ENCODE measurements at places on chromosomes 3 and 15.
A peak's percentile ranks its signal among the peaks of the same experiment; 100 is the strongest.

DNA sequence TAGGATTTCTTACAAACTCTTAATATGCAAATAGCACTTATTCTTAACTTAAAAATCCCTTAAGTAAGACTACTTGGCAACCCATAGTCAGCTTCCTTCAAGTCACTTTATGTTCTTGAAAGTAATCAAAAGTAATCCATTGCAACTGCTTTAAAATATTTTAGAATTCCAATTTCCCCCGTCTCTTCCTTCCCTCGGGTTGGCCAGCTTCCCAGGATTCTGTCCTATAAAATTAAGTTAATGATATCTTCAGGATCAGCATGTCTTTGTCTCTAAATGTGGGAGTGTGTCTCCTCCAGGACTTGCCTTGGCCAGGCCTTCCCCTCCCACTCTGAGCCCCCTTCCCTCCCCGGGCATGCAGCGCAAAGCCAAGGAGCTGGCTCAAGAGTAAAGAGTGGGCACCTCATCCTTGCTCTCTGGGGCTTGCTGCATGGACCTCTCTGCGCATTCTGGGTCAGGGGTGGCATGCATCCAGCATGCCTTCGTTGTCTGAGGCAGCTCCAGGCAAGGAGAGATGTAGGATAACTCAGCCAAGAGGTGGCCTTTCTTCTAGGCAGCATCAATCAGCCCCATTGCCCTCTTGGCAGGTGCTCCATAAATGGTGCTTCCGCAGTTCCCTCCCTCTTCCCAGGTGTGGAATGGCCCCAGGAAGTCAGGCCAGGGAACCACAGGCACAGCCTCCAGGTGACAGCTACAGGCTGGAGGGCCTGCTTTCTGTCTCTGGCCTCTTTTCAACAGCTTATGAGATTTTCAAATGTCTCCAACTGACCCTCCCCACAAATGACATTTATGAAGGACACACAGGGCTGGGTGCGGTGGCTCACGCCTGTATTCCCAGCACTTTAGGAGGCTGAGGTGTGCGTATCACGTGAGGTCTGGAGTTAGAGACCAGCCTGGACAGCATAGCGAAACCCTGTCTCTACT lies 108.7 kb upstream of the ALDH1A3 start:
- peak; percentile 36 for DNase-seq

- DNase-seq: no peak
Measured at GRCh38 chr3:85482213-85482490, 523.4 kb downstream of the CADM2 start.

GRCh38 chr3:73667889-73668288 lies 43.1 kb upstream of the PDZRN3 start:
- DNase-seq: no peak

DNA sequence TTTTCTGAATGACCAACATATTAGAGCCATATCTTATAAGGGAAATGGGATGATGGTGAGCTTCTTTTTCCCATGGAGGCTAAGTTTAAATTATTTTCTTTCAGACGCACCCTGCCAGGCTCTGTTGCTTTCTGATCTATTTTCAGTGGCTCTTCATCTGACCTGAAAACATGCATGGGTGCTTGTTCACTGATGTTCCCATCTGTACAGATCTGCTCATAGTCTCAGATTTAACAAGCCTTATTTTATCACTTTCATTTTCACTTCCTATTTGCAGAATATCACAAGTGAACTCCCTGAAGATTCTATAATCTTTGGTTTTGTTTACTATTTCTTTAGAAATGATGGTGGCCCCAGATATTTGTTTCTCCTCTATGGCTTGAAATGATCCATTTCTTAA lies 31.1 kb upstream of the SUCLG2 start:
- DNase-seq: no peak

DNA sequence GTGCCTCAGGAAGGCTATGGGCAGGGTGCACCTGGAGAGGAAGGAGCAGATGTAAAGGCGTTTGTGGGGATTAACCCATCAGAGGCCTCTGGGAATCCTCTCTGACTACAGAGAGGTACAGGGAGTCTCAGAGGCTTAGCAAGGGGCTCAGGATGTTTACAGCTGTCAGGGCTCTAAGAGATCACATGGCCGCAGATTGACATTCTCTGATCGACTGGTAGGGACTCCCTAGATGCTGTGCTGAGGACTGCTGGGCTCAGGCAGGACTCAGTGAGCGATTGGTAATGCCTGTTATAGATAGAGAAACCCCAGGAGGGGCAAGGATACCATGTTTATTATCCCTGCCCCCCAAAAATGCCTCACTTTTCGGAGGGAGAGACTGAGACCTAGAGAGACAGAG lies 103.5 kb downstream of the CORO2B start:
- DNase-seq: no peak

DNA sequence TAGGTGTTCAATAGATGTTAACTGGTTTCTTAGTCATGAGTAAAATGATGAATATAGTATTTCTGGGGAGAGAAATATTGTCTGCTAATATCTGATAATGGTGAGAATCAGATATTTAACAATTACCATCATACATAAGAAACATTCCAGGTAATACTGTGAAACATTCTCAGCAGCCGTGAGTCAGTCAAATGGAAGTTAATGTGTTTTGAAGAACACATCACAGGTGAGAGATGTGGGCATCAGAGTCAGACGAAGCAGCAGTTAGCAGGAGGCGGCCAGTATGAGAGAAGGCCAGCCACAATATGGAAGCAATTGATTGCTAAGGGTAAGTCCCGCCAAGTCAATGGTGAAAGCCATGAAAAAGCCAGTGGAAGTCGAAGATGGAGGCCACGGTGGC lies 1035.9 kb downstream of the TUSC7 start:
- DNase-seq: no peak

- DNase-seq: no peak
Measured at GRCh38 chr3:99430348-99431134, 207.9 kb upstream of the COL8A1 start.

DNA sequence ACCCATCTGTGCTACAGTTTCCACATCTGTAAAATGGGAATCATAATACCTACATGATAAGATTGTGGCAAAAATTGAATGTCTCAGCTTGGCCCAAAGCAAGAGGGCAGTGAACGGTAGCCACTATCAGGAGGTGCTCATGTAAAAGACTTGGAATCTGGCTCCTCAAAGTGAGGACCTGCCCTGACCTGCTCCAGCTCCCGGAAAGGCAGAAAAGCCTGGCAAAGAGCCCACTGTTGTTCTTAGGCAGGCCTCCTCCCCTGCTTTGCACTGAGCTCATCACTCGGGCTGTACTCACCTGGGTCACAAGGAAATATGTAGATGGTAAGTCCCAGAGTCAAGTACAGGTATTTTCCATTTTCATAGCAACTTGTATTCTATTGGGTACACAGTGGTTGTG lies 250.7 kb upstream of the TBL1XR1 start:
- DNase-seq: no peak

- DNase-seq: no peak
Measured at GRCh38 chr3:156553705-156554356, 1.1 kb downstream of the SSR3 start.

- no peak for DNase-seq
Measured at GRCh38 chr15:64151727-64152506, at the start of gene SNX22. TSS of gene SNX22 (plus strand) at chr15:64151731. CDS start at chr15:64151776, 45 bp downstream.

DNA sequence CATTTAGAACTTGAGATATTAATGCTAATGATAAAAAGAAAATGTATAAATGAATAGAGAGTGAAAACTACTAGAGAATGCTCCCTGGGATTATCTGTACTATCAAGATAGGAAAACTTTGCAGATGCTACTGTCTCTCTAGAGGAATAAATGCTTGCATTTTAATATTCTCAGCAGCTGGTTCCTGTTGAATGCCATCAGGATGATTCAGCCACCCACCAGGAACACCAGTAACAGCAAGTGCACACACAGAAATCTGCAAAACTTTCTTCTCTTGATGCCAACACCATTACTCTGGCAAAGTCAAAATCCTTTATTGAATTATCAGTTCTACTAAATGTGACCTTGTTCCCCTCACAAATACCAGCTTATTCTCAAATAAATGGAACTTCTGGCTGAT lies 148.4 kb downstream of the TIGIT start:
- no peak for DNase-seq

- no peak for DNase-seq
Measured at GRCh38 chr3:146218880-146219866, 31.7 kb downstream of the PLSCR4 start.

DNA sequence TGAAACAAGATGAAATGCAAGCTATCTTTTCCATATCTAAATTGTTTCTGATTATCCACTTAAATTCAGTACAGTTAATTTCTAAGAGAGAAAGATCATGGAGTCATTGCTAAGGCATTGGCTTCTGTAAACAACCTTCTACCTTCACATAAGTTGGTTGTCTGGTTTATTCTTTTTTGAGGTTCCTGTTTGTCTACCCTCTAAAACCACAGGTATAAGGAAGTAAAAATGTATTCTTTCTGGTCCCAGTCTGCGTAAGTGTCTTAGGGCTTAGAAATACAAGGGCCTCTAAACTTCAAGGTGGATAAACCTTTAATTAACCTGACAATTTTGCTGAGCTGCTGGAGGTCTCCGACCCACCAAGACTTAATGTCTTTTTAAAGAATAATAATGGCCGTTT lies 3.6 kb upstream of the ATOSA start:
- DNase-seq: no peak

DNA sequence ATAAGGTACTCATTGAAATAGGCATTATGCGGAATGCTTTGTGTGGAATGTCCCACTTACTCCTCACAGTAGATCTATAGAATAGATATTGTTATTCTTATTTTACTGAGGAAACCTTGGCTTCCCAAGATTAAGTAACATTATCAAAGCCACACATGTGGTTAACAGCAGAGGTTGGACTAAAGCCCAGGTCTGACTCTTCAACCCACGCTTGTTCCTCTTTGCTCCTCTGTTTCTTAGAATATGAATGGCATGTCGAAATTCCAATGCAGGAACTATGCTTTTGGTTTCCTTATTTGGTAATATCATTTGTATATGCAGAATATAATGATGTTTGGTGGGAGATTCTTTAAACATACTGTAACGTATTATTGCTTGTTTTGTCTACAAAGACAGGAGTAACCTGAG lies 818.8 kb upstream of the LMCD1 start:
- peak; percentile 77 for DNase-seq

DNA sequence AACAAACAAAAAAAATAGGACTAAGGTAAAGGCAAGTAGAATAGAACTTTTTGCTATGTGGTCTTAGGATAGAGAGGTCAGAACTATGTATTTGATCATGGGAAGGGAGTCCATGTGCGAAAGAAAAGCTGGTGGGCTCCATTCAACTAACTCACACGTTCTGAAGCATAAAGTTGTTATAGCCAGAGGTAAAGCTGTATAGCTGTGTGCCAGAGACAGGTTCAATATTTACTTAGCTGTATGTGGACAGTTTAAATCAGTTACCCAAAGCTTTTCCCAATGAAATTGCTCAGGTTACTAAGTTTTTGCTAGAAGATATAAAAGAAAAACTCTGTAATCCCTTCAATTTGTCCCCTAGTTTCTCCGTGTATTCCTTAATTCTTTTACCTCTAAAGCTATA lies 37.8 kb downstream of the ADGRG7 start:
- no peak for DNase-seq

- no peak for DNase-seq
Measured at GRCh38 chr3:39112535-39112934, 5.1 kb downstream of the TTC21A start.

DNA sequence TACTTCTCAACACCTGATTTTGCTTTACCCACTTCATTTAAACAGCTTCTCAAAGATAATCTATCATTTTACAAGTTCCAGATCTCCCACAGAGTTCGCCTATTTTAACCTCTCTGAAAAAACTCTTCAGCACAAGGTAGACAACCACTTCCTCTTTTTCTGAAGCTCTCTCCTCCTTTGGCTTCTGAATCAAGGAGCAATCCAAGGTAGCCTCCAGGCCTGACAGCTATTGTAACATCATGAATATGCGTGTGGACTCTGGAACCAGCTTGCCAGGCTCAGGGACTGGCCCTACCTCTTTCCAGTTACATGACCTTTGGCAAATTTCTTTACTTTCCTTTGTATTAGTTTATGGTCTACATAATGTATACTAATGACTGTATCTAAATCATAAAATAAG lies 405.9 kb upstream of the ZNF385D start:
- no peak for DNase-seq

GRCh38 chr3:97896547-97896946 lies 74.7 kb downstream of the CRYBG3 start:
- no peak for DNase-seq

Data from right atrium auricular region (tissue), 2 donors.